ENCODE measurements at places on chromosomes 6 and 20.
A peak's percentile ranks its signal among the peaks of the same experiment; 100 is the strongest.

GRCh38 chr6:96939007-96939805, 14.7 kb downstream of the KLHL32 start:
- DNase-seq, result no peak

- DNase-seq, result peak; percentile 68
These were observed at the start of gene NCOA7 for GRCh38 chr6:125790358-125791150. NCOA7 (plus strand) TSS chr6:125790960; CDS start chr6:125815355, 24,395 bp downstream.

DNA sequence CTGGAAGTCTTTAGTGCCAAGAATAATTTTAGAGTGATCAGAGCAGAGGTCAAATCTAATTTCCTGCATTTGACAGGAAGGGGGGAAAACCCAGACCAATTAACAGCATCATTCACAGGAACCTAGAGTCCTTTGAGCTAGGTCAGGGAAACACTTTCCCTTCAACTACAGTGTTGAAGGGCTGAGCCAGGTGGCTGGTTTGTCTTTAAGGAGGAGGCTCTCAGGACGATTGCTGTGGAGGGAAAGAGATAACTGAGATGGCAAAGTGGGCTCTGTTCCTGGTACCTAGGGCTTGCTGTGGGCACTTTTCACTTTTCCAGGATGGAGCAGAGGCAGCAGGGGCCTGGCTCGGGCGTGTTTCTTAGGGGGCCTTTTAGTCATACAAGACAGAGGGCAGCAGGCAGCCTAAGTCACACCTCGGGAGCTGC, 111.9 kb downstream of the SCML4 start:
- DNase-seq, result no peak

- no peak for DNase-seq
These were observed 20.9 kb downstream of the MAP1LC3A start for GRCh38 chr20:34579191-34579978.

- DNase-seq, result no peak
These were observed 281.9 kb downstream of the EPM2A start for GRCh38 chr6:145453376-145453775.

- no peak for DNase-seq
These were observed 115.8 kb downstream of the HFE start for GRCh38 chr6:26202811-26203583.

DNA sequence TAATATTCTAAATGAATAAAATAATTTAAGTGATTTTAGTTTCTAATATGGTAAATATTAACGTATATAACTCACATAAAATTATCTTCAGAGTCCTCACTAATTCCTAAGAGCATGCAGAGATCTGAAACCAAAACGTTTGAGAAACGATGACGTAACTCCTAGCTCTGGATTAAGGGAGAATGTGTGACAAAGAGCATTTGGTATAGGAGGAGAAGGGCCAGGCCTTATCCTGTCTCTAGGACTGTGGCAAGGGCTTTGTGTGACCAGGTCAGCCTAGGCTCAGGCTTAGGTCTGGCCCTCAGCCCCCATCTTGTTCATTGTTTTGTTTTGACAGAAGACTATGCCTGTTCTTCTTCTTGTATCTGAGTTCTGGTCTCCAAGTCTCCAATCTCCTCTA, 19.2 kb upstream of the POLR1H start:
- DNase-seq, result no peak

- DNase-seq, result no peak
These were observed 329.1 kb downstream of the LAMA2 start for GRCh38 chr6:129212081-129212480.

DNA sequence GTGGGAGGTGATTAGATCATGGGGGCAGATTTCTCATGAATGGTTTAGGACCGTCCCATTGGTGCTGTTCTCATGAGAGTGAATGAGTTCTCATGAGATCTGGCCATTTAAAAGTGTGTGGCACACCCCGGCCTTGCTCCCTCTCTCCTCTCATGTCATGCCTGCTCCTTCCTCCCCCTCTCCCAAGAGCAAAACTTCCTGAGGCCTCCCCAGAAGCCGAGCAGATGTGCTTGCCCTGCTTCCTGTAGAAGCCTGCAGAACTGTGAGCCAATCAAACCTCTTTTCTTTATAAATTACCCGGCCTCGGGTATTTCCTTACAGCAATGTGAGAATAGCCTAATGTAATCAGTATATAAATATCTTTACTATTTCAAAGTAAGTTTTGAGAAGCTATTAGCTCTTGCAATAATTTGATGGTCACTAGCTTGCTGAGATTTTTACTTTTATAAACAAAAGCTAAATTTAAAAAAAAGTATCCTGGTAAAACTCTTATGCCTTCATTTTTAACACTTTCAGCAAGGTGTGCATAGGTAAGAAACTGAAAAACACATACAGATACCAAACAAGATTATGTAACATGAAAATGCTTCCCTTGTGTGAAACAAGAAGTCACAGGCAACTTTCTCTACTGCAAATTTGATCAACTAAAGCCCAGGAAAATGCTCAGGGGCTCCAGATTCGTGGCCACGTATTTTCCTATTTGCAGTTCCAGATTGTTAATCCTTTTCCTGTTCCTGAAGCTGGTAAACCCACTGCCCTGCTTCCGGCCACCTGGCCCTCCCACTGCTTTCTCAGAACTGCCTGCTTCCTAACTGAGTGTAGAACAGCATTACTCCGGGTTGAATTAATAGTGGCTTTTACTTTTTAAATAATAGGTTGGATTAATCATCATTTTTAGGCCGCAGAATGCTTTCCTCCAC, 395.1 kb upstream of the CNR1 start:
- no peak for DNase-seq

- no peak for DNase-seq
These were observed 68.2 kb upstream of the SUPT3H start for GRCh38 chr6:45445749-45446549.

- no peak for DNase-seq
These were observed 4.6 kb downstream of the FILIP1 start for GRCh38 chr6:75489025-75489424.

GRCh38 chr20:49627329-49627761, 59.4 kb upstream of the PTGIS start:
- DNase-seq, result no peak

DNA sequence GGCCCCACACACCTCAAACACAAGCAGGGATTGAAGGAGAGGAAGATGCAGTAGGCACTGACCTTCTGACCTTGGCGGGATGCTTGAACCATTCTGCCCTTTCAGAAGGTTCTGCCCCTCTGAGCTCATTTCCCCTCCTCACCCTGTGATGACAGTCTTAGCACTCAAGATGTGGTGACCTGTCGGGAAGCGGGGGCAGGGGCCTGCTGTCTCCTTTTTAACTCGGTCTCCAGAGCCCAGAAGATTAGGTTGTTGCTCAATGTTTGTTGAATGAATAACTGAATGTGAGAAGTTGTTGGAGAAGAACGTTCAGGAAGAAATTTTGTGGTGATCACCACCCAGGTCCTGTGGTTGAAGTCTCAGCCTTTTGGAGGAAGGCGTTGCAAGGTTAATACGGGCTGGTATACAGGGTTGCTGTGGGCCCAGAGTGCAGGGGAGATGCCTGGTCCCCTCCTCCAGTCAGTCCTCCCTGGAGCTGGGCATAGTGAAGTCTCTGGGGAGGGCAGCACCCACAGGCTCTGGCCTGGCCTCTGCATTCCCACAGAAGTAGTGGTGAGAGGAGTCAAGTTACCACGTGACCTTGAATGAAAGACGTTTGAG, 49.7 kb upstream of the FUCA2 start:
- no peak for DNase-seq

- DNase-seq, result no peak
These were observed 52.4 kb downstream of the GMDS start for GRCh38 chr6:2192976-2193375.

- no peak for DNase-seq
These were observed 30.0 kb downstream of the BRPF3 start for GRCh38 chr6:36226438-36227047.

DNA sequence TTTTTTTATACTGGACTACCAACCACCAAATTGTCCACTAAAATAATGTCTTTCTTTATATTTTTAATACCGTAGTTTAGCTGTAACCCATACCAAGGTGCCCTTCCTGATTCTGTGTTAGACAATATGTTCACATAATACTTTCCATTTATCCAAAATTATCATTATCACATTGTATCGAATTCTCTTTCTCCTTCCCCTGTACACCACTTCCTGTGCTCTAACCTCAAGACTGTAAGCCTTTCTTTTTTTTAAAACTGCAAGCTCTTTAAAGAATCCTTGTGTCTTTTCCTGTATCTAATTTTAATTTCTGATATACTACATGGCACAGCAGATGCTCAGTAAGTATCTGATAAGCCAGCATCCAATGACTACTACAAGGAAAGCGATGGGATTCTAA, 917.5 kb downstream of the EYS start:
- DNase-seq, result no peak

DNA sequence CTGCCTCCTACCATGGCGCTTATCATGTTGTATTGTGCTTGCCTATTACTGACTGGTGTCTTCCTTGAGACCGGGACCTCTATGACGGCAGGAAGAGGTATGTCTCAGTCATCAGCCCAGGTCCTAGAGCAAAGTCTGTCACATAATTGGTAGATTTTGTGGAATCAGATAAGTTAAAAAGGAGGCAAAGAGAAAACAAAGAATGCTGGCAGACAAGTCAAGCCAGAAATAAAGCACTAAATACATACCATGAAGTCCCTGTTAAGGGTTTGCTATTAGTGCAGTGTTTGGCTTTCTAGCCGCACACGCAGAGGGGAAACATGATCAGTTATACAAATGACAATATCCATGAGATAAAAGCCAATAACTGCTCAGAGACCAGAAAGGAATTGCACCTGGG, 6.0 kb downstream of the TOMM34 start:
- no peak for DNase-seq

- no peak for DNase-seq
These were observed 110.2 kb downstream of the TBXT start for GRCh38 chr6:166057431-166057830.

GRCh38 chr20:33450867-33451266, 7.3 kb upstream of the SNTA1 start:
- DNase-seq, result no peak

DNA sequence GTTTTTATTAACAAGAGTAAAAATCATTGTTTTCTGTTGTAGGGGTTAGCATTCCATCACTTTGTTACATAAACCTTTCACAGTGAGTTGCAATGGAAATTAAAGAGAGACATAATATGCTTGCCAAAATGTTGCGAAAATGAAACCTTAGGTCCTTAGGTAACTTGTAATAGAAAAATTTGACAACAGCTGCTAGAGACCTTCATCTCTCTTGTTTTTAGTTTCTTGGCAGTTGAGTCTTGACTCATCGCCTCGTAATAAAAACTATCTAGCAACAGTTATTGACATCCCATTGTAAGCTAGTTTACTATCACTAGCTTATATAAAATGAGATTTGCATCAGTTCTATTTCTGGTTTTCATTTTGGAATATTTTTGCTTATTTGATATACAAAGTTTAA, 179.0 kb upstream of the MMS22L start:
- no peak for DNase-seq

DNA sequence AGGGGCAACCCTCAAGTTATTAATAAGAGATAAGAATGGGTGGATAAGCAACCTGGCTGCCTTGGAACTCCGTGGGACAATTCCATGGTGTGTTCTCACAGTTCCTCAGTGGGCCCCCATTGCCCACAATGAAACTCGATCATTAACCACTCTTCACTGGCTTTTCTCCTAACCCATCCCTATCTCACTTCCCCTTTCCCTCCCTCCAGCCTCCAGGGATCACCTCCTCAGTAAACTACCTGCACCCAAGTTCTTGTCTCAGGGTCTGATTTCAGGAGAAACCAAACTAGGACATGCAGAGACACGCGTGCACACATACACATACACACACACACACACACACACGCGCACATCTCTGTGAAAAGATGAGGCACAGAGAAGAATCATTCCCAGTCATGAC, 37.7 kb upstream of the FOXP4 start:
- DNase-seq, result no peak

- DNase-seq, result no peak
These were observed 18.9 kb upstream of the HLA-DOA start for GRCh38 chr6:33028220-33028849.

GRCh38 chr6:95240514-95240913, 336.8 kb upstream of the MANEA start:
- DNase-seq, result no peak

DNA sequence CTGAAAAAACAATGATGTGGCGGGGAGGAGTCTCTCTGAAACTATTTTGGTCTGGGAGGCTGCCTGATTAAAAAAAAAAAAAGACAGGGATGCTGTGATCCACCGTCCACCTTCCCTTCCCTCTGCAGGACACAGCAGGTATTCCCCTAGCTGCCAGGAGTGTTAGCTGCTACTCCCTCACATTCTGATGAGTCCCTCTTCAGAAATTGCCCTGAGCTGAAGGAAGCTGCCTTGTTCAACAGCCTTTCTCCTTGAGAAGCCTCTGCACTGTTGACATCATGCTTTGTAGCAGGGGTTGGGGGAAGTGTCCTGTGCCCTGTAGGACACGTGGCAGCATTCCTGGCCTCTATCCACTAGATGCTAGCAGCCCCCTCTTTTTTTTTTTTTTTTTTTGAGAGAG, 71.7 kb upstream of the ZMYND8 start:
- DNase-seq, result no peak

DNA sequence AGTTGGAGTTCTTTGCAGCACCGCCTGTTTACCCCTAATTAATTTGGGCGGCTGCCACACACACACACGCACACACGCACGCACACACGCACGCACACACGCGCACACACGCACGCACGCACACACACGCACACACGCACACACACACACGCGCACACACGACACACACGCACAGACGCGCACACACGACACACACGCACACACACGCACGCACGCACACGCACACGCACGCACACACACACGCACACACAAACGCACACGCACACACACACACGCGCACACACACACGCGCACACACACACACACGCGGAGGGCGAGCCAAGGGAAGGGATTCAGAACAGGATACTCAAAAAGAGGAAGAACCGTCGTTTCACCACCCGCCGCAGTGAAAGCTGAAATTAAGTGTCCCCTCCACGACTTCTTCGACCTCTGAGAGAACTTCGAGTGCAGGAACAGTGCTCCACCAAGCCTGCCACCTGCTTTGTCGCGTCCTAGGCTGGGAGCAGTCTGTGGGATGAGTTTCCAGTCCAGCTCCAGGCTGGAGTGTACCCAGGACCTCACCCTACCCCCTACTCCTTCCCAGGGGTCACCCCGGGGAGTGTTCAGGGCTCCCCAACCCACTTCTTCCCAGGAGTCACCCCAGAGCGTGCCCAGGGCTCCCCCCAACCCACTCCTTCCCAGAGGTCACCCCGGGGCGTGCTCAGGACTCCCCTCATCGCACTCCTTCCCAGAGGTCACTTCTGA, 1.1 kb downstream of the RNASET2 start:
- DNase-seq, result no peak

GRCh38 chr20:32110173-32110704, 725 bp downstream of the TM9SF4 start:
- no peak for DNase-seq

GRCh38 chr6:112468359-112468758, 121.2 kb downstream of the RFPL4B start:
- DNase-seq, result no peak
